ENCODE measurements at places on chromosomes 5 and 9.

DNA sequence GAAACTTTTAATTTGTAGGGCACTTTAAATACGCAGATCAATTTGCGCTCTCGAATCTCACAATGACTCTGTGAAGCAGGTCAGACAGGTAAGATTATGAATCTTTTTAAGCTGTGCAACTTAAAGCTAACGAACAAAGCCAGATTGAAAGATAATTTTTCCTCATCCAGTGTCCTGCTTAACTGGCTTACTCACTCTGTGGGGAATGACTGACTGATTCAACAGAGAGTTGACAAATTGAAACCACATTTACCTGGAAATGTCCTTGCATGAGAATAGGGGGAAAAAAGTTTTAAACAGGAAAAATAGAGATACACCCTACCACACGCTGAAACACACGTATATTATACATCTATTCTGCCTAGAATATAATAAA, 187.9 kb downstream of the MAN2A1 start:
- no peak for DNase-seq

- DNase-seq = no peak
Observed at GRCh38 chr5:173884402-173885053, 3.6 kb upstream of the CPEB4 start.

DNA sequence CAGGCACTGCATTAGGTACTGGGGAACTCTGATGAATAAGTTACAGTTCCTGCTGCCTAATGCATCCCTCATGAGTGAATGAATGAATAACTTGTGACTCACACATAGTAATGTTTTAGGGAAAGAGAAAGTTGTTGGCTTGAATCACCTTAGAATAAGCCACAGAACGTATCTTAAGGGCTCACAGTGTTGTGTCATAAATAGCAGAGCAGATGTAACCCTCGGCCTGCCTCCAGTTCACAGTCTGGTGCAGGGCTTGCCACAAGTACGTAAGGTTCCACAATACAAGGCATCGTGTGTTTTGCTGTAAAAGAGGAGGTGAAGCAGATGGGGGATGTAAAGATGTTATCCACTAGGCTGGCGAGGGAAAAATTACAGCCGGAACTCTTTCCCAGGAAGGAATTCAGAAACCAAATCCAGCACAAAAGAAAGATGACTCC, 218.7 kb downstream of the TRPM3 start:
- no peak for DNase-seq

- no peak for DNase-seq
Observed at GRCh38 chr5:64811050-64811640, 42.4 kb downstream of the CWC27 start.

GRCh38 chr9:19623941-19624340, 164.9 kb downstream of the SLC24A2 start:
- DNase-seq = no peak

- no peak for DNase-seq
Observed at GRCh38 chr5:11046160-11046559, 285.1 kb upstream of the DAP start.

DNA sequence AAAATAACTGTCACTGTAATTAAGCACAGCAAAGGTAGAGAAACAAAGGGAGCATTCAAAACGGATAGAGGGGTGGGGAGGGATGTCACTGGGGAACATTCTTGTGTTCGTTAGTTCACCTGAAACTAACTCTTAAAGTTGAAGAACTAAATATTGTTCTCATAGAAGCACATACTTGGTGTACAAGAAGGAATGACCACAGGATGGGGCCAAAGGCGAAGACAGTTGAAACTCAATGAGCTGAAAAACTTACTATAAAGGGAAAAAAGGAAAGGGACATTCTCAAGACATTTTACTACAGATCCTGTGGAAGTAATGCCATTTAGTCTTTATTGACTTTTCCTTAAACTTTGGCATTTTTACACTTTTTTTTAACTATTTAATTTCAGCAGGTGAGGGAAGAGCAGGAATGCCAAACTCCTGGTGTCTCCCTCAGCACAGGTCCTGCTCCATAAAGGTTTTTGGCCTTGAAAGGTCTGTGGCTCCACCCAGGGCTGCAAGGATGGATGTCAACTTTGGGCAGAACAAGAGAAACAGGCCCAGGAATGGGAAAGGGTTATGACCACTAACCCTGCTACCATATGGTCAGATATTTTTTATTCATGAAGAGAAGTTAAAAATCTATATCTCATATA, 197.6 kb upstream of the RASA1 start:
- no peak for DNase-seq

GRCh38 chr5:103800741-103801495, 238.3 kb upstream of the NUDT12 start:
- DNase-seq = no peak

DNA sequence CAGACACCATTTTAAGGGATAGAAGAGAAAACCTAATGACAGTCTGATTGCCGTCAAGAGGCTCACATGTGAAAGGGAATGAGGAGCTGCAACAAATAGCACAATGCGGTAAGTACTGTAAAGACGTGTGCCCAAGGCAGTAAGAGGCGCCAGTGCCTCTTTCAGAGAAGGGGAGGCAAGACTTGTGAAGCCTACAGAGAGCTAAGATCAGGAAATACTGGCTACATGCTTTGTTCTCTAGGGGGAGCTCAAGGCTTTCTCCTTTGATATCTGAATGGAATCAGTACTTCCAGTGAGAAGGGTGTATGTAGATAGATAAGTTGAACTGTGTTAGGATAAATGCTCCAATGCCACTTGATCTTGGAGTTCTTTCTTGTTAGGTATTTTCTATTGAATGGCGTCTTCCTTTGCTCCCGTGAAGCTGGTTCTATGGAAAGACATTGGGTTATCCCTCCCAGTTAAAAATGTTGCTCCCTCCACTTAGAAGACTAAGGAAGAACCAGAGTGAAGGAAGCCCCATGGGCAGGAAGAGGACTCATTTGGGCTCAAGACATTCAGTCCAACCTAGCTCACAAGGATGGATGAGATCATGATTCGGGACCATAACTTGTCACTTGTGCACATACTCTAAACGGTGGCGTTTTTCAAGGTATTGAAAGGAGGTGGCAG, 23.5 kb upstream of the ALDOB start:
- DNase-seq = no peak

GRCh38 chr5:145983446-145983845, 47.1 kb downstream of the SH3RF2 start:
- no peak for DNase-seq

- DNase-seq = no peak
Observed at GRCh38 chr9:135990468-135991429, 29.6 kb upstream of the UBAC1 start.

DNA sequence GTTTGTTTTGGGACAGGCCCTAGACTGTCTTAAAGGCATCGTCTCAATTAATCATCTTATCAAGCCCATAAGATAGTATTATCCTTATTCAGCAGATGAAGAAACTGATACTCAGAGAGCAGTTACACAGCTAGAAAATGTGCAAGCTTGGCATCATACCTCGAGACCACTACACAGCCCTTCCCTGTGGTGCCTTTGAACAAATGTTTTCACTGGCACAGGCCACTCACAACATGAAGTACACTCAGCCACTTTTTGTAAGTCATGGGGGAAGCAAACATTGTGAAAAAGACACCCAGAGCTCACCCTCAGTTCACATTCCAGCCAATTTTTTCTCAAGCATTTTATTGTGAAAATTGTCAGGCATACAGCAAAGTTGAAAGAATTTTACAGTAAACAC, 122.5 kb downstream of the WDR41 start:
- no peak for DNase-seq

DNA sequence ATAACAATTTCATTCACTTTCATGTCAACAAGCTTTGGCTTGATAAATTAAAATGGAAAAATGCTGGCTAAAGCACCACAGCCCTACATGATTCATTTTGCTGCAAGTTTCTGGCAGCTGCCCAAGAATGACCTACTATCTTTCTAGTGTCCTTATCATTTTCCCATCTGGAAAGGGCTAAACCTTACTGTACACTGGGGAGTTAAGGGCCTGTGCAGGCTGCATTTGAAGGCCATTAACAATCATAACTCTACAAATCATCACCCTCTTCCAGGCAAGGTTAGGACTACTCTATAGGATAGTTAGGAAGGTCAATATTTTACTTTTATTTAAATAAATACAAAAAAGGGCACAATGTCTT, 579.7 kb upstream of the ZNF608 start:
- no peak for DNase-seq

All from stimulated activated CD4-positive, alpha-beta T cell treated with anti-CD3 and anti-CD28 coated beads, Interleukin-1b, Interleukin-23, amount 100 ng/mL, for 1 hour (primary cell).